ENCODE measurements at places on chromosomes 16 and 17. TPM values are rescaled to one million over a fixed set of nuclear protein-coding genes. Genes with fewer than 3 reads are reported as not detected.
A peak's percentile ranks its signal among the peaks of the same experiment; 100 is the strongest.

The ACE gene
- 0.18 TPM for total RNA-seq

The MT1F gene
- 25.8 TPM for total RNA-seq

The SPIRE2 gene
- 0.08 TPM for total RNA-seq

The PRRT2 gene
- 0.83 TPM for total RNA-seq

The NPIPA5 gene
- 1.3 TPM for total RNA-seq

The RBFOX1 gene
- total RNA-seq, result not detected

- no peak for DNase-seq
- H3K4me3 ChIP-seq, result no peak overlapping the region
- peaks cover 21% of the 10 kb centered on the region for H3K4me1 ChIP-seq
- H3K36me3 ChIP-seq, result peaks cover 45% of the 10 kb centered on the region
- H3K27ac ChIP-seq, result no peak overlapping the region
Observed at GRCh38 chr16:71771571-71771970, 37.1 kb downstream of the AP1G1 start.

DNA sequence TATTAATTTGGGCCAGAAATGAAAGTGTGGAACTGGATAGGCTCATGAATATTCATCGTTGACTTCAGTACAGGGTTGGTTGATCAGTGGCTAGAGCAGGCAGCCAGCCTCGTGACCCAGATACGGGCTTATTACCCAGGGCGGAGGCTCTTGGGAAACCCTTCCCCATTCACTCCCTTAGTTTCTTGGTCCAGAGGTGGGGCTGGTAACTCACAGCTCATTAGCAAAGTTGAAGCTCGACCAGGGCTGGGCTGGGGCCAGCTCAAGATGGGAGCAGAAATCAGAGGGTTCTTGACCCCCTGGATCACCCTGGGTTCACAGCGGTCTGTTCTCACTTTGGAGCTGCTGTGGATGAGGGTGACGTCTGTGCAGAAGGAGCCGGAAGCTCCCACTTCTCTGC lies 44.6 kb upstream of the GSE1 start:
- H3K4me3 ChIP-seq, result no peak overlapping the region
- peaks cover 78% of the 10 kb centered on the region for H3K4me1 ChIP-seq
- no peak for DNase-seq
- H3K36me3 ChIP-seq, result peaks cover 27% of the 10 kb centered on the region
- no peak overlapping the region for H3K27ac ChIP-seq
- H3K27me3 ChIP-seq, result no peaks in the 10 kb centered on the region

- no peaks in the 10 kb centered on the region for H3K36me3 ChIP-seq
- peaks cover 8% of the 10 kb centered on the region for H3K4me1 ChIP-seq
- DNase-seq, result no peak
- H3K27me3 ChIP-seq, result peaks cover 14% of the 10 kb centered on the region
- H3K4me3 ChIP-seq, result no peak overlapping the region
Observed at GRCh38 chr17:50194934-50195865, 6.2 kb downstream of the COL1A1 start.

DNA sequence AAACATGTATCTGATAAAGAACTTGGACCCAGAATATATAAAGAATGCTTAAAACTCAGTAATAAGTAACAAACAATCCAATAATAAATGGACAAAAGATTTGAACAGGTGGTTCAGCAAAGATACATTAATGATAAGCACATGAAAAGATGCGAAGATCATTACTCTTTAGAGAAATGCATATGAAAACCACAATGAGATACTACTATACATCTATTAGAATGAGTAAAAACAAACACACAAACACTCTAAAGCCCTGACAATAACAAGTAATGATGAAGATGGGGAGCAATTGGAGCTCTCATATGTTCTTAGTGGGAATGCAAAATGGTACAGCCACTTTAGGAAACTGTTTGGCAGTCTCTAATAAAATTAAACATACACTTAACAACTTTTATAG lies 29.1 kb downstream of the OSBPL7 start:
- no peak overlapping the region for H3K4me3 ChIP-seq
- H3K36me3 ChIP-seq, result no peaks in the 10 kb centered on the region
- no peak for DNase-seq
- H3K27ac ChIP-seq, result no peak overlapping the region

- peak overlapping the region; percentile 73 for H3K4me3 ChIP-seq
- peaks cover 66% of the 10 kb centered on the region for H3K4me1 ChIP-seq
- DNase-seq, result peak; percentile 58
- H3K36me3 ChIP-seq, result peaks cover 5% of the 10 kb centered on the region
- H3K27me3 ChIP-seq, result no peaks in the 10 kb centered on the region
Observed at GRCh38 chr16:85612191-85612800, 826 bp upstream of the GSE1 start.

DNA sequence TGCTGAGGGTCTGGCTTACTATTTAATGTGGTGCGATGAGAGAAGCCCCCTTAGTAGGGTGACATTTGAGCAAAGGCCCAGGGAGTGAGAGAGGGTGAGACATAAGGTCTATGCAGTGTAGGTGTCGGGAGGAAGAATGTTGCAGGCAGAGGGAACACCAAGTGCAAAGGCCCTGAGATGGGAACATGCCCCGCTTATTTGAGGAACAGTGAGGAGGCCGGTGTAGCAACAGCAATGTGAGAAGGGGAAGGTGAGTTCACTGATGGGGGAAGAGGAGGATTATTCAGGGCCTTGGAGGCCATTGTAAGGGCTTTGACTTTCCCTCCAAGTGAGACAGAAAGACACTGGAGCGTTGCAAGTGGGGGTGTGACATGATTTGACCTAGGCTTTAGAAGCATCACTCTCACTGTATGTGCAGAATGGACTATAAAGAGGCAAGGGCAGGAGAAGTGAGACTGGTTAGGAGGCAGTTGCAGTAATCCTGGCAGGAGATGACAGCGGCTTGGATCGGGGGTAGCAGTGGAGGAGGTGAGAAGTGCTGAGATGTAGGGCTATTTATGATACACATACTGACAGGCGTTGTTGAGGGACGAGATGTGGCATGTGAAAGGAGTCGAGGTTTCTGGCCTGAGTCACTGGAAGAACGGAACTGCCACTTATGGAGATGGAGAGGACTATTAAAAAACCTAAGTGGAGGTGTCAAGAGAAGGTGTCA lies 145.3 kb downstream of the SPECC1 start:
- no peak overlapping the region for H3K27ac ChIP-seq
- peaks cover 13% of the 10 kb centered on the region for H3K27me3 ChIP-seq
- peaks cover 4% of the 10 kb centered on the region for H3K4me1 ChIP-seq
- no peak overlapping the region for H3K4me3 ChIP-seq

- no peak overlapping the region for H3K4me3 ChIP-seq
- DNase-seq, result no peak
Observed at GRCh38 chr16:633336-634050, 2.6 kb downstream of the METTL26 start.

GRCh38 chr17:49455272-49455861 lies 39.7 kb upstream of the NGFR start:
- no peak overlapping the region for H3K27ac ChIP-seq
- H3K4me1 ChIP-seq, result peaks cover 16% of the 10 kb centered on the region

- peaks cover 12% of the 10 kb centered on the region for H3K27me3 ChIP-seq
- H3K27ac ChIP-seq, result no peak overlapping the region
- H3K36me3 ChIP-seq, result no peaks in the 10 kb centered on the region
- peaks cover 10% of the 10 kb centered on the region for H3K4me1 ChIP-seq
- H3K4me3 ChIP-seq, result no peak overlapping the region
Observed at GRCh38 chr16:30626236-30626635, 16.0 kb upstream of the ZNF689 start.

- DNase-seq, result no peak
- H3K4me3 ChIP-seq, result no peak overlapping the region
- no peaks in the 10 kb centered on the region for H3K36me3 ChIP-seq
- no peaks in the 10 kb centered on the region for H3K27me3 ChIP-seq
- H3K27ac ChIP-seq, result no peak overlapping the region
- no peaks in the 10 kb centered on the region for H3K4me1 ChIP-seq
Observed at GRCh38 chr16:78976212-78976611, 624.3 kb downstream of the MAF start.

- no peak overlapping the region for H3K4me3 ChIP-seq
- H3K4me1 ChIP-seq, result no peaks in the 10 kb centered on the region
- no peaks in the 10 kb centered on the region for H3K36me3 ChIP-seq
- H3K27me3 ChIP-seq, result no peaks in the 10 kb centered on the region
Observed at GRCh38 chr17:60748204-60748603, 70.6 kb downstream of the BCAS3 start.

GRCh38 chr17:8019665-8020650 lies 17.5 kb downstream of the GUCY2D start:
- no peak overlapping the region for H3K4me3 ChIP-seq
- no peak for DNase-seq
- H3K27ac ChIP-seq, result no peak overlapping the region
- peaks cover 10% of the 10 kb centered on the region for H3K4me1 ChIP-seq
- H3K36me3 ChIP-seq, result no peaks in the 10 kb centered on the region
- H3K27me3 ChIP-seq, result peaks cover 38% of the 10 kb centered on the region

Data from activated CD8-positive, alpha-beta T cell treated with anti-CD3 and anti-CD28 coated beads, Interleukin-2, amount 10 ng/mL, durations not matched to agents 7 days and 5 days (primary cell).